ENCODE measurements at places on chromosomes 1 and 21.

DNA sequence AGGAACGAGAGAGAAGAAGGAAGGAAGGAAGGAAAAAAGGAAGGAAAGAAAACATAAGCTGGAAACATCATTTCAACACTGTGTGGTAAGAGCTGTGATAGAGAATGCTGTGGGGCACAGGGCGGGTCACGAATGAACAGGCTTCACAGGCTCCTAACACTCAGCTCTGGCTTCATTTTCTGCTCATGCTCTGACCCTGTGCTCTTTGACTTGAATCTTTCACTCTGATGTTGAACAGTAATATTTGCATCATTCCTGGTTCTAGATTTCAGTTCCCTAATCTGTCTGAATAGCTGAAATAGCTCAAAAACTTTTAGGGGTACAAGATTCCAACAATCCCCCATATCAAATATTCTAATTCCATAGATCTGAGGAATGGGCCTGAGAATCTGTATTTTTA, 207.3 kb downstream of the LHX8 start:
- DNase-seq: no peak

DNA sequence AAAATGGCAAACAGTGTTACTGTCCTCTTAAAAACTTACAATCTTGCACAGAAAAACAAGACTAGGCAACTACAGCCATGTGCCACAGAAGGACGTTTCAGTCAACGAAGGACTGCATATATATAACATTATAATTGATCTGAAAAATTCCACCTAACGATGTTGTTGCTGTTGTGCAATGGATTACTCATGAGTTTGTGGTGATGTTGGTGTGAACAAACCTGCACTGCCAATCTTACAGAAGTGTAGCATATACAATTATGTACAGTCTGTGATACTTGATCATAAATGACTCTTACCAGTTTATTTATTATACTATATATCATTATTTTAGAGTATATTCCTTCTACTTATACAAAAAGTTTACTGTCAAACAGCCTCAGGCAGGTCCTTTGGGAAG, 6.8 kb upstream of the VAMP4 start:
- no peak for DNase-seq

- DNase-seq: no peak
These were observed 492 bp downstream of the HLX start for GRCh38 chr1:220879509-220880361.

DNA sequence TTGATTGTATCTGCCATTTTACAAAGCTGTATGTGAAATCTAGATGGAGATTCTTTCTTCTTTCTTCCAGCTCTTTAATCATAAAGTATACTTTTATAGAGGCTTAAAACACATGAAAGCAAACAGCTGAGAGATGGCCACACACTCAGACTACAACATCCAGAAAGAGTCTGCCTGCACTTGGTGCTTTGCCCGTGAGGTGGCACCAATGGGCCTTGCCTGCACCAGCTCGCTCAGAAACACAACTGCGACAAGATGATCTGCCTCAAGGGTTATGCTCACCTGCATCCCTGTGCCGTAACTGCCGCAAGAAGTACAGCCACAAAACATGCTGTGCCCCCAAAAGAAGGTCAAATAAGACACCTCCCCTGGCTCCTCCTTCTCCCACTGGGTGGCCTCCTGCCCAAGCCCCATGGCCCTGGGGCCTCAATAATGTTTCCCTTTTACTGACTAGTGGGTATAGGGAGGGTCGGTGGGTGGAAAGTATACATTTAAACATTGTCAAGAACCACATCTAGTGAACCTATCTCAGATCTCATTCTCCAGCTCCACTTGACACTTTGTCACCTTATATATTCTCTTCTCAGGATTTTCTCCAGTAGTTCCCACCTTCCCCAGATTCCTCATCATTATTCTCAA, 66.7 kb upstream of the ANGPTL3 start:
- no peak for DNase-seq

- DNase-seq: no peak
These were observed 165.2 kb downstream of the NTMT2 start for GRCh38 chr1:170310951-170311350.

DNA sequence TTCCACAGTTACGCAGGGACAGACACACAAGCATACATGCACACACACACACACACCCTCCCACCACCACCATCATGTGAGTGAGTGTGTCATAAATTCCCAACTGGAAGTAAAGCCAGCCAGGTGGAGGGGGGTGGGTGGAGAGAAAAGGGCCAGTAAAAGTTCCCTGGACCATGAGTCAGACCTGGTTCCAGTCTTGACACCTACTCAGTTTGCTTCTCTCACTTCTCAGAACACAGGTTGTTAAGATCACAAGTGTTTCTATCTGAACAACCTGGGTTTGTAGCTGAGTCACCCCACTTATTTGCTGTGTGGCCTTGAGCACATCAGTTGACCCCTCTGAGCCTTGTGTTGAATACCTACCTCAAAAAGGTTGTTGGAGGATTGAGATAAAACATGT, 9.6 kb downstream of the EPHA10 start:
- no peak for DNase-seq

DNA sequence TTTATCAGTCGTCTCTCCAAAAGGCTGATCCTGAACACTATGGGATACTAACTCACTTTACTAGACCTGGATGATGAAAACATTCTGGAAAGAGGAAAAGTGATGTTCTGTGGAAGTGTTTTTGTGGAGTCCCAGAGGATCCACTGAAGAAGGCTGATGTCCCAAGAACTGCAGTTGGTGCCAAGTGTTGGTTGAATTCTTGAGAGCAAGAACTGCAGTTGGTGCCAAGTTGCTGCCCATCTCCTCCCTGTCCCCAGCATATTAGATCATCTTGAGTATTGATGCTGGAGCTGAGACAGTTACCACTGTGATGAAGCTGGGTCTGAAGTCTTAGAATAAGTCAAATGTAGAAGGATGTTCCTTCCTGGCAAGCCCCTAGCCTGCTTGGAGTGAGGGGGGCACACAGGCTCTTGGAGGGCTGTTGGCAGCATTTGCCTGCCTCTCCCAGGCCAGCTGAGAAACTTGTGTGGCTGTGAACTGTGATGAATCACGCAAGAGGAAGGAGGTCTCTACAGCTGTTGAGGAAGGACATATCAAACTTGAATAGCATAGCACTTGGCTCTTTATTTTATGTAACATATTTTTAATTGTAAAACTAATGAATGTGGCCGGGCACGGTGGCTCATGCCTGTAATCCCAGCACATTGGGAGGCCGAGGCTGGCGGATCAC, 48.1 kb downstream of the DNAJC6 start:
- no peak for DNase-seq

DNA sequence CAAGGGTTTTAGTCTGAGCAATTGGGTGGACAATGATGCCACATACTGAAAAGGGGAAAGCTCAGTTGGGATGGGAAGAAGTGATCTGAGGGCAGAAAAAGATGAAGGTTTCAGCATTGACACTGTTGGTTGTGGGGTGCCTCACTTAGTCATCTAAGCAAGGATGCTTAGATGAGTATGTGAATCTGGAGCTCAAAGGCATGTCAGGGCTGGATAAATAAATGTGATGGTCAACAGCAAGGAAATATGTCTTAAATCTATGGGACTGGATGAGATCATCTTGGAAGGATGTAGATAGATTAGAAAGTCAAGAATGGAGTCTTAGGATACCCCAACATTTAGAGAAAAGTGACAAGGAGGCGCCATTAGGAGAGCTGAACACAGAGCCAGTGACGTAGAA, 114.6 kb downstream of the ZBTB18 start:
- DNase-seq: no peak

DNA sequence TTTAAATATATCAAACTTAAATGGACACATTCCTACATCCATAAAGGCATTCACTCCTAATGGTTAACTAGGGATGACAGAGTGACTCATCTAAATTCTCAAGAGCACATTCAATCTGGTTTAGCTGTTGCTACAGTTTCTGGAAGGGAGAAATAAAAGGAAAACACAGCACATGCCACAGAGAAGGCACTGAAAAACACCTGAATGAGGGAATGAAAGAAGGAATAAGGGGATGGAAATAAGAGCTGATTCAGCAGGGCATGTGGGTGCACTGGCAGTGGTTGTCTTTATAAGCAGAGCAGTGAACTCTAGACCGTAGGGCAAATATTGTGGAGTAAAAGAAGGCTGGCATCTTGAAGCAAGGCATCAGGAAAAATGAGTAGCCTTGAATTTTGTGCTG, 79.3 kb downstream of the LHX4 start:
- no peak for DNase-seq

GRCh38 chr1:212182579-212182978, 102.6 kb upstream of the PPP2R5A start:
- DNase-seq: no peak

DNA sequence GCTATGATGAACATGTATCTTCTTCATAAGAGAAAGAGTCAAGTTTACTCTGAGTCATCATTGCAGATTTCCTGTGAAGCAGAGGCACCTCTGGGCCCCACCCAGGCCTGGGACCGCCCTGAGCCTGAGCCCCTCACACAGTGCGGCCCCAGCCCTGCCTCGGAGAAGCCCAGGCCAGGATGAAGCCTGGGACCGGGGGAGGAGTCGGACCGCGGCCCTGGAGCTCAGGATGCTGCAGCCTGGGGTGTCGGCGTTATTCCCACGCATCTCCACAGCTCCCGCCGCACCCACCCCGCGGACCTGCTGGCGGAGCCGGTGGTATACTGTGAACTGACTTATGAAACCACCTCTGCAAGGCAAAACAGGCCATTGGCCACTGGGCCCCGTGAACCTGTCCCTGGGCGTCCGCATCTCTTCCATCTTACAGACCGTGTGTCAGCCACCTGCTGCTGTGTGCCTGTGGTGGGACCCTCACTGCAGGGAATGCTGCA, 2.4 kb upstream of the COL6A1 start:
- DNase-seq: no peak

GRCh38 chr1:54124472-54124871, 28.3 kb downstream of the CDCP2 start:
- no peak for DNase-seq

- no peak for DNase-seq
These were observed 233.5 kb downstream of the OMA1 start for GRCh38 chr1:58312971-58313563.

DNA sequence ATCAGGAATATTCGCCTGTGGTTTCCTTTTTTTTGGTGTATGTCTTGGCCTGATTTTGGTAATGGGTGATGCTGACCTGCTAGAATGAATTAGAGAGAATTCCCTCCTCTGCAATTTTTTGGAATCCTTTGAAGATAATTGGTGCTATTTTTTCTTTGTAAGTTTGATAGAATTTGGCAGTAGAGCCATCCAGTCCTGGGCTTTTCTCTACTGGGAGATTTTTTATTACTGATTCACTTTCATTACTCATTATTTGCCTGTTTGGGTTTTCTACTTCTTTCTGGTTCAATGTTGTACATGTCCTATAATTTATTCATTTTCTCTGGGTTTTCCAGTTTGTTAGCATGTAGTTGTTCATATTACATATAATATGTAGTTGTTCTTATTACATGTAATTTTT, 48.7 kb downstream of the NTMT2 start:
- no peak for DNase-seq

- DNase-seq: no peak
These were observed 424.6 kb upstream of the CHRM3 start for GRCh38 chr1:238961790-238962189.

- no peak for DNase-seq
These were observed 110.9 kb downstream of the RUNX1 start for GRCh38 chr21:34938089-34938764.

- no peak for DNase-seq
These were observed 414 bp downstream of the TMEM51 start for GRCh38 chr1:15153842-15154479.

DNA sequence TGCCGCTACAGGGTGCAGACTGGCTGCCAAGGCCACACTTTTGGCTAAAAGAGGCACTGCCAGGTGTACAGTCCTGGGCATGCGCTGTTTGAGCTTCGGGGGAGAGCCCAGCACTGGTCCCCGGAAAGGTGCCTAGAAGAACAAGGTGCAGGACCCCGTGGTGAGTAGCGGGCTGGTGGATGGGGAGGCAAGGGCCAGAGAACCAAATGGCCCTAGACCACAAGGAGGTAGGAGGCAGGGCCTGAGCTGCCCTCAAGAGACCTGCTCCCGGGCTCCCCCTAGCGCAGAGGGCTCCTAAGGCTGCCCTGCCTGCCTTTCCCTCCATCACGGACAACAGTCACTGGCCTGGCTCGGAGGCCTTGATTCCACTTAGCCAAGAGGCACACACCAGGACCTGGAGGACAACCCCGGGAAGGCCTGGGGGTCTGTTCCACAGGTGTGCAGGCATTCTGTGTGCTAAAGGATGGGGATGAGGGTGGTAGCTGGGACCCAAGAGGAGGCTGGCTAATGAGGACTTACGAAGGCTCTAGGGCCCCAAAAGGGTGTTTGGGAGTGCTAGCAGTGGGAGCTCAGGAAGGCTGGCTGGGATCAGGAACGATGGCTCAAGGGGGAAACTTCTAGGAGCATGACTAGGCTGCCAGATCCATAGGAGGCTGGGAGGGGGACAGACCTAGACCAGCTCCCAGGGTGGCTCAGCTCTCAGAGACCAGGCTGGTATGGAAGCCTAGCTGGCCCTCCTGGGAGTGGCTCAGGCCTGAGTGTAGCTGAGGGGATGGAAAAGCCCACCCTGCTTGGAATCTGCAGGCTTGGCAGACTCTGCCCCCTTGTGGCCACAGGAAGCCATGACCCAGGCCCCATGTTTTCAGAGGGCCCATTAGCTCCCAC, 742 bp downstream of the ARTN start:
- peak; percentile 9 for DNase-seq

DNA sequence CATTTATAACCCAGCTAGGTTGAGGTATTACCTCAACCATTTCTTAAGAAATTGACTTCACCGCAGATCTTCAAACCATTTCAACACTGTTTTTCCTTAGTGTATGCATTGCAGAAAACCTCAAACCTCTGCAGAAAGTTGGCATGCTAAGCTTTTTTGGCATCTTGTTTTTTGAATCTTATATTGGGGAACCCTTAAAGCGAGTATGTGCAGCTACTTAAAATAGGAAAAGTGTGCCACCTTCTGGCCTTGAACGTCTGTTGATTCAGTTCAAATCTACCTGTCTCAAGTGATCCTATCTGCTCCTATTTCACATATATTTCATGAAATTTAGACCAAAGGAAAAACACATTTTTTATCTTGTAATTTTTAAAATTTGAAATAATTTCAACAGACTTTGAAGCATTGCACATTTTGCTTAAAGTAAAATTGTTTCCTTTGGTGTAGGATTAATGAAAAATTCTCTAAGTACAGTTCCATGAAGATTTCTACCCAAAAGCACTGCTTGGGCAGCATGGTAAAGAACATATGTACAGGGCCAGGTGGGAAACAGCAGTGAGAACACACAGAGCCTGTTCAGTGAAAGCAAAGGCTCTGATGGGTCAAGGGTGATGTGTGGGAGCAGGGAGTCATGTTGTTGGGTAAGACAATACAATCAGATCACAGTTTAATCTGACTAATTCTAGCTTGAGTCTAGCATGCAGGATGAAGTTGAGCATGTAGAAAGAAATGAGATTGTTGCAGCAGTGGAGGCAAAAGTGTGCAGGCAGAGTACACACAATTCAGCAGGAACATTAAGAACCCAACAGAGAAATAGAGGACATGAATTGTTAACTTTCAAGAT, 17.2 kb downstream of the HENMT1 start:
- no peak for DNase-seq

DNA sequence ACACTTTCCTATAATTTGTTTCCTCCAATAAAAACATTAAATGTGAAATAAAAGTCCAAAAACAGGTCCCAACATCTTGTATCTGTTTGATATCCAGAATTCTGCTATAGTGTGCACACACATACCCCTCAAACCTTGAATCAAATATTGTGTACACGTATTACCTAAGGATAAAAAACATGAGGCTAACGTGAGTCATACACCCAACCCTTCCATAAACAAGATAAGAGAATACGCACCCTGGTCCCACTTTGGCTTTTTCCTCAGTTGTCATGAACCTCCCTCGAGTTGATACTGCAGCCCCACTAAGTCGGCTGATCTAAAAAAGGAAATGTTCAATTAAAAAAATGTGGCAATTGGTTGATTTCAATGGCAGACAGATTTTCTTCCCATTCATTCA, 5.2 kb downstream of the KHDC4 start:
- no peak for DNase-seq

Data from activated CD8-positive, alpha-beta memory T cell treated with anti-CD3 and anti-CD28 coated beads for 4 hours (primary cell).